AG08395 (cell line): ENCODE measurements at places on chromosomes 1 and 21.

- no peak for DNase-seq
Measured at GRCh38 chr1:112862753-112863426, 93.1 kb downstream of the SLC16A1 start.

GRCh38 chr1:46394108-46394871 lies at the start of gene FAAH:
TSS of gene FAAH (plus strand) at chr1:46394317. CDS start at chr1:46394349, 32 bp downstream.
- peak; percentile 61 for DNase-seq

DNA sequence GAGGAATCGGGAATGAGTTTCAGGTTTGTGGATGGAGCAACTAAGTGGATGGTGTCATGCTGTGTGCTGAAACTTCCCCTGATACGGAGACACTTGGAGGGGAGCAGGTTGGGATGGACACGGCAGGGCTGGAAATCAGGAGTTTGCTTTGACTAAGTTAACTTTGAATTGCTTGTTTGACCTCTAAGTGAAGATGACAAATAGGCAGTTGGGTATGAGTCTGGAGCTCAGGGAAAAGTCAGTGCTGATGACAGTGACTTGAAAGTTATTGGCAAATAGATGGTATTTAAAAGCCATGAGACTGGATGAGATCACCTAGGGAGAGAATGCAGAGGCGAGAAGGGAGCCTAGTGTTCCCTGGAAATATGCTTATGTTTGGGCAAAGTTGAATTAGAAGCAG lies 12.8 kb upstream of the ZSCAN20 start:
- DNase-seq = peak; percentile 55

- DNase-seq = no peak
Measured at GRCh38 chr1:97097404-97097925, 375.9 kb downstream of the PTBP2 start.

- no peak for DNase-seq
Measured at GRCh38 chr1:180742663-180743062, 110.8 kb downstream of the XPR1 start.

DNA sequence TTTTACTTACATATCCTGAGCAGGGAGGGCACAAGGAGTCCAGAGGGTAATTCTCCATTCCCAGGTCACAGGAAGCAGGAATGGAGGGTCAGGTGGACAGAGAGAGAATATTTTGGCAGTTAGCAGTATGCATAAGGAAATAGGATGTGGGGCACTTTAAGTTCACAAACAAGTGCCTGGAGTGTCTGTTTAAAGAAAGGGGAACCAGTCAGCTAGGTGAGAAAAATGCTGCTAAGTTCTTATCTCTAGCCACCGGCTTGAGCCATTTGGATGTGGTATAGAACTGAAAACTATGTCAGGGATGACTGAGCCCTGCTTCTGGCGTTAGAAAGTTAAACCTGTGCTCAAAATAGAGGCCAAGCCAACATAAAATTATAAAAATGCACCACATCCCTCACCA lies 739.7 kb upstream of the NCAM2 start:
- no peak for DNase-seq

GRCh38 chr21:33029385-33029921 lies 3.7 kb downstream of the OLIG2 start:
- DNase-seq = no peak

- no peak for DNase-seq
Measured at GRCh38 chr1:41613689-41614574, 129.4 kb upstream of the EDN2 start.

DNA sequence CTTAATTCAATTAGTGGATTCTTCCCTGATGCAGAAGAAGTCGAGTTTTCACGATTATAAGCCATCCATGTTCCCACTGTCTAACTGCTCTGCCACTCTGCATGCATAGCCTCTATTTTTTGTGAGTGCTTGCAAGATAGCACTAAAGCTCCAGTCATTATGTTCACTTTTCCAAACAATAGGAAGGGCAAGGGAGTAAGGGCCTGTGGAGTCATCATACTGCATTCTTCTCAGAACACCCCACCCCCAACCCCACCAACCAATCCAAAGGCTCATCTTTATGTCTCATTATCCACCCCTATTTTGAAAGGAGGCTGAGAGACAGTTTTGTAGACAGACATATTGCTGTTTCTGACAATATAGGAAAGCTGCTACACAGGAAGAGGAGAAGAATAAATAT lies 471.7 kb upstream of the ADGRL2 start:
- no peak for DNase-seq

DNA sequence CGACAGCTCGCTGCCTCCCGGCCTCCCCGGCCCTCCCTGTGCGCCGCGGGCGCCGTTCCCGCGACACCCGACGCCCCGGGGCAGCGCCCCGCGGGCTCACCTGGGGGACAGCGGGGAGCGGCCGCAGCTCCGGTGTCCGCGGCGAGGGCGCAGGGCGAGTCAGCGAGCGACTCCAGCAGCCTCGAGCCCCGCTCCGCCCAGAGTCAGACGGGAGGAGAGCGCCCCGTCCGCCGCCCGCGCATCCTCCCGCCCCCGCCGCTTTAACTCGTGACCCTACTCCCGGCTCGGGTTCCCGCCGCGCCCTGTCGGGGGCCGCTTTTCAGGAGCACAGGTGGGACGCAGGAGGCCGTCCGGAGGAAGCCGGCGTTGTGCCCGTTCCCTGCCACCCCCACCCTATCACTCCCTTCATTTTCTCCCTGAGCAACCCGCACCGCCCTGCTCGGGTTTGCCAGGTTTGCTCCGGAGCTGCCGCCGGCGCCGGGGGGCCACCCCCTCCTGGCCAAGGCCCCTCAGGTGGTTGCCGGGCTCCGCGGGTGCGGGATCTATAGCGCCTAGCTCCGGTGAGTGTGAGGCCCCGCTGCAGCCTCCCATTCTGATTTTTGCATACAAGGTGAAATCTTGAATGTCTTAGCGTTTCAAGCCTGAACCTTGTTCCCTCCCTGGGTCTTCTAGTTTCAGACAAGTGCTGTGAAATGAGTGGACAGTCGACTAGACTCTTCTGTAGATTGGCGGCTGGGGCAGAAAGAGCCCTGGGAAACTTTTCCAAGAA lies at the start of gene MCOLN3:
MCOLN3 (minus strand) TSS at position 205 of the 769 bp plus-strand sequence. CDS start 3,140 bp downstream, outside the sequence.
- peak; percentile 10 for DNase-seq

- DNase-seq = peak; percentile 46
Measured at GRCh38 chr1:224544346-224545110, 71.6 kb upstream of the CNIH3 start.

- DNase-seq = no peak
Measured at GRCh38 chr1:37734629-37735591, 30.0 kb downstream of the EPHA10 start.

GRCh38 chr1:174157157-174157806 lies 2.0 kb upstream of the RABGAP1L start:
- no peak for DNase-seq

GRCh38 chr21:33047231-33047630 lies 21.5 kb downstream of the OLIG2 start:
- peak; percentile 80 for DNase-seq

DNA sequence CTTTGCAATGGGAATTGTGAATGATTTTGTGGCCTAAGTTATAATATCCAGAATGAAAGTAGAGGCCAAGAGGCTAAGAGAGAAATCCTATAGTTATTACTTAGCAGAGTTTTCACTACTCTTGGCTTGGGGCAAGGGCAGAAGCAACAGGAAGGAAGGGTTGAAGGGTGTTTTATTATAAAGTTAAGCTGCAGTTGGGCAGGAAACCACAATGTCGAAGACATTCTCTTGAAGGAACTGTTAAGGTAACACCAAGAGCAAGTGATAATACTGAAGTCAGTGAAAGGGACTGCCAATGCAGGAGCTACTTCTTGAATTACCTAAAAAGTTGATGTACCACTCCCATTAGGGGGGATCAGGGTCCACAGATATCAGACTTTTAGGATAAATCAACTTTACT lies 8.3 kb downstream of the XCL2 start:
- no peak for DNase-seq

- no peak for DNase-seq
Measured at GRCh38 chr1:51728611-51729155, 111.8 kb downstream of the OSBPL9 start.

GRCh38 chr1:180912211-180912800 lies 391 bp upstream of the KIAA1614 start:
- peak; percentile 40 for DNase-seq

DNA sequence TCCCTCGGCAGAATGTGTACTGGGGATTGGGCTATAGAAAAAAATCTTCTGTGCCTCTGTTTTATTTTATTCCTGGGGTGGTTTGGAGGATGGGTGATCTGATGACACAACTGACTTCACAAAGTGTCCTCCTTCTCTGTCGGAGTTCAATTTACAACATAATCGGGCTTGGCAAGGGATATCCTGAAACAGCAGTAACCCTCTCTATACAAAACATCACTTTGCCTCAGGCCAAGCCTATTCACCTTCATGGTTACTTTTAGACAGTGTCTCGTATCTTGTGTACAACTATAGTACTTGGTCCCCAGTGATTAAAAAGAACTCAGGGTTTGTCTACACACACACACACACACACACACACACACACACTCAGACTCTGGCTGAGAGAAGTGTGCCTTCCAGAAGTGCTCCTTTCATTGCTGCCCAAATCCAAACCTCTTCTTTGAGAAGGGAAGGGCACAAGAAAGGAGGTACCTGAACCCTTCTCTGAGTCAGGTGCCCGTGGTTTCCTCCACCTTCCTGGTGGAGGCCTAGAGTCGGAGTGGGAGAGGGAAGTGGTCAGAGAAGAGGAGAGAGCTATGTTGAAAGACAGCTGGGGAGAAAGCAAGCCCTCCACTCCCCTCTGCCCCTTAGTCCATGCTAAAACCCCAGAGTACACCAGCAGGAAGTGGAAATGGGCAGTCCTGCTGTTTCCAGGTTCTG lies 62.4 kb upstream of the POU2F1 start:
- DNase-seq = no peak

GRCh38 chr1:183417772-183418491 lies at the start of gene NMNAT2:
TSS of gene NMNAT2 (minus strand) at chr1:183418380. CDS start at chr1:183418267, 113 bp downstream.
- peak; percentile 34 for DNase-seq

DNA sequence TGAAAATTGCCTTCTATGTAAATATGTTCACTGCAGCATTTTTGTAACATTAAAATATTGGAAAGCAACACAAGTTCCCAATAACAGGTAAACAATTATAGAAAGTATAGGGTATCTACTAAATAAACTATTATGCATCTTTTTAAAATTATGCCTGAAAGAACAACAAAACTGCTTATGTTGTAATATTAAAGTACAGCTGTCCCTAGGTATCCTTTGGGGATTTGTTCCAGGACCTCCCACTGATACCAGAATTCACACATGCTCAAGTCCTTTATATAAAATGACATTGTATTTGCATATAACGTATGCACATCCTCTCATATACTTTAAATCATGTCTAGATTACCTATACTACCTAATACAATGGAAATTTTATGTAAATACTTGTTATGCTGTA lies 121.8 kb upstream of the TNFSF4 start:
- no peak for DNase-seq

- peak; percentile 51 for DNase-seq
Measured at GRCh38 chr1:184973272-184974055, 844 bp downstream of the NIBAN1 start.

GRCh38 chr1:210558302-210558701 lies 229.6 kb downstream of the HHAT start:
- no peak for DNase-seq

- peak; percentile 69 for DNase-seq
Measured at GRCh38 chr1:163231385-163231784, 28.7 kb upstream of the RGS5 start.

- no peak for DNase-seq
Measured at GRCh38 chr1:89051300-89051954, 13.6 kb downstream of the GBP1 start.

DNA sequence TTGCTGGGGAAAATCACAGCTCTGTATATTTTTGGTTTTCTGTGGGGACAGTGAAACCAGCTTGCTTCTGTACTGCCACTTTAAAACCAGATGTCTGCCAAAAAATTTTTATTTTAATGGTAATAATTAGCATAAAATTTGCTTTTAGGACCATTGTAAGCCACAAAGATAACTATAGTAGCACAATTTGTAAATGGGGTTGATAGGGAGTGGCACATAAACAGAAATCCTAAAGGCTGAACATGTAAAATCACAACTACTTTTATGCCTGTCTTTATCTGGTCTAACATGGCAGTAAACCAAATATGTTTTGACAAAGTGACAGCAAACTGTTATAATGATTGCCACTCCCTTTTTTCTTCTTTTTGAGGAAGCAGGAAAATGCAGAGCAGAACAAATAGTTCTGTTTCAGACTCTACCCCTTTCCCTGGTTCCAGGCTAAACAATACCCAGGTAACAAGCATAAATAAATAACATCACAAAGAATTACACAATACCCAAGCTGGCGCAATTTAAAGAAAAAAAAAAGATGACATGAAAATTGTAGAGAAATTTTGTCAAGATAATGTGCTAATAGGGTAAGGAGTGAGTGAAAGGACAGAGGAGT lies 24.0 kb upstream of the CCDC181 start:
- DNase-seq = no peak

DNA sequence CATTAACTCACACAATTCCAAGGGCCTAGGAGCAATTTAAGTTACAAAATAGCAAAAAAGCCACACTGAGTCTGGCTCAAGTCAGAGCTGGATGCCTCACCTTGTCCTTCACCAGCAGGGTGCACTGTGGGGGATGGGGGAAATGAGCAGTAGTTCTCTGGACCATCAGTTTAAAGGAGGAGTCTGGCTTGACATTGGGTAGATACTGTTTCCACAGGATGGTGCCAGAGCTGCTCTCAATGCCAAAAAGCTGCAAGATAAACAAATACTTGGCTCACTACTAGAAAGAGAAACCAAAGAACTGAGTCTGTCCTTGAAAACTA lies 18.8 kb downstream of the EMC1 start:
- no peak for DNase-seq

GRCh38 chr1:220274251-220274855 lies 2.1 kb upstream of the RAB3GAP2 start:
- DNase-seq = no peak

GRCh38 chr1:12302798-12303447 lies 73.1 kb downstream of the VPS13D start:
- DNase-seq = no peak
